NCI-H1105 (cell line): ENCODE measurements at places on chromosomes 6 and 20.
A peak's percentile ranks its signal among the peaks of the same experiment; 100 is the strongest.

GRCh38 chr6:89297695-89298351 is 17.3 kb downstream of the GABRR2 start:
- DNase-seq = no peak

- DNase-seq = peak; percentile 25
Measured at GRCh38 chr6:101760843-101761621, 367.5 kb downstream of the GRIK2 start.

GRCh38 chr6:134948691-134949090 is 1.2 kb downstream of the ALDH8A1 start:
- DNase-seq = no peak

GRCh38 chr20:41135187-41135887 is 2.0 kb upstream of the PLCG1 start:
- peak; percentile 24 for DNase-seq

DNA sequence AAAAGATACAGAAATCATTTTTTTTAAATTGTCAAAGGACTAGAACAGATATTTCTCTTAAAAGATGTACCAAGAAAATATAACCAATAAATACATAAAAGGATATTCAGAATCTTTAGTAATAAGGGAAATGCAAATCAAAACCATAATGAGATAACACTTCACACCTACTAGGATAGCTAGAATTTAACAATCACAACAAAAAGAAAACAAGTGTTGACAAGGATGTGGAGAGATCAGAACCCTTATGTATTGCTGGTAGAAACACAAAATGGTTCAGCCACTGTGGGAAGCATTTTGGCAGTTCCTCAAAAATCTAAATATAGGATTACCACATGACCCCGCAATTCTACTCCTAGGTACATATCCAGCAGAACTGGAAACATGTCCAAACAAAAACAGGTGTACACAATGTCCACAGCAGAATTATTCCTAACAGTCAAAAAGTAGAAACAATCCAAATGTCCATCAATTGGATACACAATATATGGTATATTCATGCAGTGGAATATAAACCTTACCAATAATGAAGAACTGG is 211.0 kb downstream of the LRFN2 start:
- DNase-seq = peak; percentile 26

DNA sequence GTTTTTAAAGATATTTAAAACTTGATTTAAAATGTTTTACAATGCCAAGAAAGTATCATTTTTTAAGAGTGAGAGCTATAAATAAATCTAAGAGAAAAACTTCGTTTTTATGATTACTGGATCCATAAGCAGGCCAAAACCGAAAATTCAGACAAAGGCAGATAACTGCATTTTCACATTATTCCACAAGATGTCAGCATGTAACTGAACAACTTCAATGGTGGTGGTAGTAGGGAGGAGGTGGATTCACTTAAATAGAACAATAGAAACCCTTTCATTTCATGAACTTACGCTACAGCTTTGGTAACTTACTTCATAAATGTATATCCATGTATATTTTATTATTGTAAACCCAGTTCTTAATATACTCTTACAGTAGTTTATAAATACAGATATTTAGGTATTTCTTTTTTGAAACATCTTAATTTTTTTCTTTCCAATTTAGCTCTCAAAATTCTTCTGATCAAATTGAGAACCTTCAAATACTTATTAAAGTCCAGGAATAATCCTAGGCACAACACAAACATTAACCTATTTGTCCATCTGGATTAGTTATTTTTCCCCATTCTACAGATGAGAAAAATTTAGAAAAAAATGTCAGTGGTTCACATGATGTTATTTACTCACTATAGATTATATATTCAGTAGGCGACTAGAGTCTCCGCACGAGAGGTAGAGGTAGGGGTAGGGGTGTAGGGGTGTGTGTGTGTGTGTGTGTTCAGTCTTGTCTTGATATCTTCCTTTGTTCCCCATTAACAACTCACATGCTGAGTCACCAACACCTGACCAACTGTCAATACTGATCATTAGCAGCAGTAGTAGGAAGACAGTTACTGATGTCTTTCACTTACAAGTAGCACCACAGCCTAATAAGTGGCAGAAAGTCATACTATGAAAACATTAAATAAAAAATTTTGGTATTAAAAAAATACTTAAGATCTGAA is 111.5 kb downstream of the ARHGAP18 start:
- peak; percentile 65 for DNase-seq

DNA sequence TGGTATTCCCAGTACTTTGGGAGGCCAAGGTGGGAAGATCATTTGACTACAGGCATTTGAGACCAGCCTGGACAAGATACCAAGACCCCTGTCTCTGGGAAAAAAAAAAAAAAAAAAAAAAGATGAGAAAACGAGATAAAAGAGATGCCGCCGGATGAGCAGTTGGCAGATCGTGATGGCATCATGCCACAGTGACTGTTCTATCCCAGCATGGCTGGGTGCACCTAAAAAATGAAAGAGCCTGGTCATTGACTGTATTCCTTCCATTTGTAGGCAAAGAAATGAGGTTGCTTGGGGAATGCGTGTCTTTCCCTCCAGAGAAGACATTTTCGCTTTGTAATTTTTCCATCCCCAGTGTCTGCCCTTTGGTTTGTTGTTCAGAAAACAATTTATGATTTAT is 12.9 kb downstream of the AKAP12 start:
- no peak for DNase-seq

GRCh38 chr6:160030103-160030502 is 61.2 kb downstream of the IGF2R start:
- DNase-seq = peak; percentile 54
